Dermis blood vessel endothelial cell (primary cell): ENCODE measurements at places on chromosomes 16 and 17. TPM values are rescaled to one million over a fixed set of nuclear protein-coding genes. Genes with fewer than 3 reads are reported as not detected.
A peak's percentile ranks its signal among the peaks of the same experiment; 100 is the strongest.

Gene LDHD
- total RNA-seq: 1.7 and 2.1 TPM in 2 replicates

Gene SLC52A1
- 0.17 and 0.47 TPM in 2 replicates for total RNA-seq

Gene EVPLL
- not detected in 2 replicates for total RNA-seq

- DNase-seq: no peak
These were observed 6.2 kb downstream of the TMEM97 start for GRCh38 chr17:28325211-28325610.

- DNase-seq: peak; percentile 10
These were observed 9.7 kb downstream of the HPR start for GRCh38 chr16:72072514-72073342.

DNA sequence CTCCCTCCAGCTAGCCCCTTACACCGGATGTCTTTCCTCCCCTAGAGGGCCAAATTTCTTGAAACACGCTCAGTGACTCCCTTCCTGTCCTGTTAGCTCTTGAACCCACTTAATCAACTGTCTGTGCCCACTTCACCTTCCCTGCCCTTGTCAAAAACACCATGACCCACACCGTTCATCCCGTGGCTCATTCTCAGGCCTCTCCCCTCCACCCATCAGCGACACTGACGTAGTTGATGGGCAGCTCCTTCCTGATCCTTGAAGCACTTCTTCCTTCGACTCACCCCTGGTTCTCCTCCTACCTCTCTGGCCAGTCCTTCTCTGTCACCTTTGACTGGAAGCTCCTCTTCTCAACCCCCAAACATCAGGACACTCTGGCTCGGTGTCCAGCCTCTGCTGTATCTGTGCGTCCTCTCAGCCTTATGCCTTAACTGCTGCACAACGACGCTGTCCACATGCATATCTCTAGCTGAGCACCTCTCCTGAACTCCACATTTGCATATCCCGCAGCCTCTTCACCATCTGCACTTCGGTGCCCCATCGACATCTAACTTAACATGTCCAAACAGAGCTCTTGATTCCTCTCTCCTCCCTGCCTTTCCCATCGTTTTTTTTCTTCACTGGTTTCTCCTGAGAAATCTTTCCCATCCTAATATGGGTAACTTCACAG, 39.3 kb upstream of the CCDC182 start:
- DNase-seq: no peak

DNA sequence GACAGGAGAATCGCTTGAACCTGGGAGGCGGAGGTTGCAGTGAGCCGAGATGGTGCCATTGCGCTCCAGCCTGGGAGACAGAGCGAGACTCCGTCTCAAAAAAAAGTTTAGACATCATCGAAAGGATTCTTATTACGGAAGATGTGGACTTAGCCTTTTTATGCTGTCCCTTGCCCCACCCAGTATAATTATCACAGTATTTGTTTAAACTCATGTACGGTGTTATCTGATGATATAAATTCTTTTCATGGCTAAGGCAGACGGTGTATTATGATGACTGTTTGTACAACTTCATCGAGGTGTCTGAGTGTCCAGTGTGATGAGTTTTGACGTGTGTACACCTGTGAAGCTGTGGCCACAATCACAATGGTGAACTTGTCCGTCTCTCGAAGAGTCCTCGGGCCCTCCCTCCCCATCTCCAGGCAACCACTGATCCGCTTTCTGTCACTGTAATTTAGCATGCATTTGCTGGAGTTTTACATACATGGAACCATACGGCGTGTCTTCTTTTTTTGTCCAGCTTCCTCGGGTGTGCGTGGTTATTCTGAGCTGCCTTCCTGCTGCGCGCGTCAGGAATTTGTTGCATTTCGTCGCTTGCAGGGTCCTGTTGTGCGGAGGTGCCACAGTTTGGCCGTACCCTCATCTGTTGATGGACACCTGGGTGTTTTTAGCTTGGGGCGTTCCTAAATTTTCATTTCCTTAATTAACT, 26.2 kb downstream of the BAIAP2 start:
- no peak for DNase-seq

- DNase-seq: no peak
These were observed 137.8 kb upstream of the CIBAR2 start for GRCh38 chr16:85250147-85250463.

DNA sequence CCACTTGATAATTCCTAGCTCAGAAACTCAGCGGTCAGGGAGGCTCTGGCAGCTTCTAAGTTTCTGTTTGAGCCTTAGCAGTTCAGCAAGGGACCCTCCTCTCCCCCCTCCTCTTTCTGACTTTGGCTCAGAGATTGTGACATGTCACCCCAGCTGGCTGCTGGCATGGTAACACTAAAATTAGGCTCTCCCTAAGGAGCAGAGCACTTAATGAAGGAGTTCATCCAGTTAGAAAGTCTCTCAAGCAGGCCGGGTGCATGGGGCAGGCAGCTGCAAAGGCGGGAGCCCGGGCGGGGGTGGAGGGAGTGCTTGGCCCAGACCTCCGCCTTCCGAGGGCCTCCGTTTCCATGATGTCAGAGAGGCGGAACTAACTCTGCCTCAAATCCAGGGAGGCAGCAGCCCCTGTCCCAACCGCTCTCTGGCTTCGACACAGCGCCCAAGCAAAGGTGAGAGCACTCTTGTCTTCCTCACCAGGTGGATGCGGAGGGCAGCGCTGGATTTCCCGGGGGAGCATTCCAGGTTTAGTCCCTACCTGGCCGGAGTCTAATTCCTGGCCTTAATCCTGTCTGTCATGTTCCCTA, 128.0 kb upstream of the PLCG2 start:
- no peak for DNase-seq

GRCh38 chr17:69809331-69809730, 265.7 kb upstream of the KCNJ16 start:
- no peak for DNase-seq

GRCh38 chr16:18796377-18796776, 5.0 kb downstream of the ARL6IP1 start:
- DNase-seq: peak; percentile 34

DNA sequence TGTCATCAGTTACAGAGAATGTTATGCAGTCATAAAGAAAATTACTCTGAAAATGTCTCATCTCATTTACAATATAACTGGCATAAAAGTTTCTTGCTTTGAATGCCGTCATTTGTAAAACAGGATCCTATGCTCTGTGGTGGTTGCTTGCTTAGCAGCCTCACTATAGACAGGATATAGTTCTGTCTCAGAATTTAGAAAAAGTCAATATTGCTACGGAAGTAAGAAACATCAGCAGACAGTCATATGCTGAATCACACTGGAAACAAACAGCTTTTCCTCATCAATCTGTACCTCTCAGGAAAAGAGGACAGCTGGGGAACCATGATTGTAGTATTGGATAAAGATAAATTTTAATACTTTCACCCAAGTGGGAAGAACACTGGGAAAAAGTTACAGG, 105.5 kb downstream of the MYO1D start:
- peak; percentile 82 for DNase-seq

DNA sequence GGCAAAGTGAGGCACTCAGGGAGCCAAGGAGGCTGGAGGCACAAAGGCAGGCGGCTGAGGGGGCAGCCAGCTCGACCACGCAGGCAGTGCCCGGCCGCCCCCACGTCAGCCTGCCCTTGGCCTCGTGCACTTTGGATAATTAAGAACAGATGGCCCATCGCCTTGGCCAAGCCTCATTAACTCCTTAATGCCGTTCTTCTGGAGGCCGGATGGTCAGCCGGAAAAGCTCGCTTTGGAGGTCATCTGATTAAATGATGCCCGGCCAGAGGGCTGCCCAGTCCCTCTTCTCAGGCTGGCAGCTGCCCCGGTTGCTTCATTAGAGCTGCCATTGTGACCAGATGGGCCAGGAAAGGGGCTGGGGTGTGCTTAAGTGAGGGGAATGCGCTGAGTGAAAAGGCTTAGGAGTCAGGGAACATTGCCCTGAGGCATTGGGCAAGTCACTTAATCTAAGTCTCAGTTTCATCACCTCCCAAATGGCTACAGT, 364.0 kb downstream of the NPIPA8 start:
- DNase-seq: no peak

- DNase-seq: no peak
These were observed 36.7 kb downstream of the AKAP10 start for GRCh38 chr17:19940722-19941464.

- peak; percentile 68 for DNase-seq
These were observed 601 bp downstream of the PHKB start for GRCh38 chr16:47461598-47462266.
